Stimulated activated CD4-positive, alpha-beta T cell treated with anti-CD3 and anti-CD28 coated beads, Interleukin-15, amount 100 ng/mL, for 48 hours (primary cell): ENCODE measurements at places on chromosomes 2 and 18.

DNA sequence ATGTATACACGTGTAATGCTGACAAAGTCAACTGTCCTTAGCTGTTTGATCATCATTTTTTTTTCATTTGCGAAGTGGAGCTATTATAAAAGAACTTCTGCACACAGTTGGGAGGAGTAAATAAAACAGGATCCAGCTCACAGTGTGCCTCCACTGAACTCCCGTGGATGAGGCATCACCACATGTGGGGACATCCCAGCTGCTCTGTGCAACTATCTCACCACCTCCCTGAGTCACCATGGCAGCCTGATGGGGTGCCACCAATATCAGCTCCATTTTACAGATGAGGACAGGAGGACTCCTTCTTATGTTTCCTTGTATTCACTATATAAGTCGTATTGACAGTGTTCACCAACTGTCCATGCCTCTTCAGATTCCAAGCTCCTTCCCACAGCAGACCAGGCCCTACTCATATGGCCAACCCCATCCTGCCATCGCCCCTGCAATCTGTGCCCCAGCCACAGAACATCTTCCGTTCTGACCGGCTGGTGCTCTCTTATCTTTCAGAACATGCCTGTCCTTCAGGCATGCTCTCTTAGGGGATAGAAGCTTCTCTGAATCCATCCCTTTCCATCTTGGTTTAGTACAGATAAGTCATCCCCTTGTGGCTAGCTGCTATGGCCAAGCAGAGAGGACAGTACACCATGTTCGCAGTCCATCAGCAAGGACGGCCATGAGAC lies 288.1 kb downstream of the RNF144A start:
- no peak for DNase-seq

DNA sequence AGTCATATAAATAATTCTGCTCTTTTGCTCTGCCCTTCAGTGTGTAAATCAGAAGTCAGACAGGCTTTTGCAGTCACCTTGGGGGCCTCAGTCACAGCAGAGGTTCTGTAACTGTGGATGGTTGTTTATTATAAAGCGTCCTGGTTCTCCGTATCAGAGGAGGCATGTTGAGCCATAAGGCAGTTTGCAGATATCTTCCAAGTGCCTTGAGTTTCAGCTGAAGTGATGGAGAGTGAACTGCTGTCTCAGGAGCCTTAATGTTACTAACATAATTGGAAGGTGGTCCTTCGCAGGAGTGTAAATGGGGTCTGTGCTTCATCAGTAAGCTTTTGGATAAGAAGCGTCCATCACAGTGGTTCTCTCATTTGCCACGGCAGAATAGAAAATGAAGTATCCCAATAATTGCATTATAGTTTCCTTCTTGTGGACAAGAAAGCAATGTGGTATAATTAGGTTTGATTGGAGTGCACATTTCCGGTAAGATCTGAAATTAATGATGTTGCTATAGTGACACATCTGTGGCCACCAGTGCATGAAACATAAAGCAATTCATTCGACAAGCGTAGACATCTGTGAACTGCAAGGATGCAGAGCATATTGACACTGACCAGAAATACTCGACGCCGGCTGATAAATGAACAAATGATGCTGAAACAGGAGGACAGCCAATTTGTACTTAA lies 112.5 kb upstream of the NFATC1 start:
- no peak for DNase-seq

DNA sequence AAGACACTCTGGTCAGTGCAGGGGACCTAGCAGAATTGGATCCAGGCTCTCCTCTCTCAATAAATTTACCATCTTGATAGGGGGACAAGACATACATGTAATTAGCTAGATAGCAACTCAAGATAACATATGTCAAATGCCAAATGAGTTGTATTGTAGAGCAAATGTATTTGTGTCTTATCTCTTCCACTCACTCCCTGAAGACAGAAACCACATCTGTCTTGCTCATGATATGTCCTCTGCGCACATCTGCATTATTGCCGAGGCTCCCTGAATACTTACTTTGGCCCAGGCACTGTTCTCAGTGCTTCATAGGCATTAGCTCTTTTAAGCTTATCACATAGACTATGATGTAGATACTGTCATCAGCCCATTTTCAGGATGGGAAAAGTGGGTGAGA lies 122.9 kb upstream of the GATA6 start:
- DNase-seq = no peak

- no peak for DNase-seq
These were observed 252.6 kb downstream of the TTC32 start for GRCh38 chr2:19649142-19649541.

GRCh38 chr2:204539019-204539385 lies 6.3 kb upstream of the PARD3B start:
- no peak for DNase-seq

DNA sequence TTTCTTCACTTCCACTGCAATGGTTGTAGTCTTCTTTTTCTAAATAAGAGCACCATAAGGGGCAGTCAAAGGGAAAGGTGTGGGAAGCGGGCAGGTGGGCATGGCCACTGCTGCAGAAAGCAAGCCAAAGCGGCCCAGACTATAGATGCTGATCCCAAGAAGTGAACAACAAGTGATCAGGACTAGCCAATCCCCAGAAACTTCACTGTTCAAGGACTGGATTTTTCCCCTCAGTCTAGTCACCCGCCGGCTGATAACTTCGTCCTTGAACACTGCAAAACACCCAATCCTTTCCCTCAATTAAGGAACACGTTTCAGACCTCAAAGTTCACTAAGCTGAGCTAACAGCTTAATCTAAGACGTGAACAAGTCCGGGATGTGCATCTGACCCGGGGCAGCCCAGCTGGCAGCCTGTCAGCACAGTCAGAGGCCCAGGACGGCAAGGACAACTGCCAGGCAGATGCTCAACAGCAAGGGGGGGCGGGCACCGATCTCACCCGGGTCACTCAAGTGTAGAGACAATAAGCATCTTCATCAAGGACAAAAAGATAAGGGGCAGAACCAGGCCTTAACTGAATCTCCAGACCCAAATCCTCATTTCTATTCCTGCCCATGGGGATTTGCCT lies 59.8 kb downstream of the HDLBP start:
- no peak for DNase-seq

- no peak for DNase-seq
These were observed 46.9 kb downstream of the UXS1 start for GRCh38 chr2:106147159-106147558.

DNA sequence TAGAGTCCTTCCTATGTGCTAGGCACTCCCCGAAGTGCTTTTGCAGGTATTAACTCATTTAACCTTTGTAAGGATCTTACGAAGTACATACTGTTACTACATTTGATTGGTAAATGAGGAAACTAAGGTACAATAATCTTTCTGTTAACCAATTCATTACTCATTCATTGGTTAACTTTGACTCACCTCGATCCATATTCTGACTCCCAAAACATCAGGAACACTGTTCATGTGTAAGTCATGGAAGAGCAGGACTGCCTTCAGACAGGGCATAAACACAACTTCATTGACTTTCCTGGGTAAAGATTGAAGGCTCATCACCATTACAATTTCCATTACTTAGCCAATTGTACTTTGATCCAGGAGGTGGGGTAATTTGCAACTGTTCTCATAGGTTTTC lies 40.6 kb downstream of the NAPG start:
- DNase-seq = no peak

GRCh38 chr2:26978061-26978596 lies 7.7 kb downstream of the MAPRE3 start:
- no peak for DNase-seq

- DNase-seq = no peak
These were observed 42.9 kb upstream of the MYO1B start for GRCh38 chr2:191202209-191202721.

DNA sequence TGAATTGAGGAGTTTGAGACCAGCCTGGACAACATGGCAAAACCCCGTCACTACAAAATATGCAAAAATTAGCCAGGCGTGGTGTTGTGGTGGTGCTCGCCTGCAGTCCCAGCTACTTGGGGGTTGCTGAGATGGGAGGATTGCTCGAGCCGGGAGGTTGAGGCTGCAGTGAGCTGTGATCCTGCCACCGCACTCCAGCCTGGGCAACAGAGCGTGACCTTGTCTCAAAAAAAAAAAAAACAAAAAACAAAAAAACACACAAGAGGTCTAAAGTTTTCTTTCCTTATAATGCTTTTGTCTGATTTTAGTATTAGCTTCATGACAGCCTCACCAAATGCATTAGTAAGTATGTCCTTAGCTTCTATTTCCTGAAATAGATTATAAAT lies 43.1 kb downstream of the VPS54 start:
- DNase-seq = no peak
